Activated naive CD4-positive, alpha-beta T cell (primary cell): ENCODE measurements at places on chromosomes 16 and 17.

GRCh38 chr17:75614006-75614405 lies 19.2 kb upstream of the SMIM5 start:
- DNase-seq = no peak

DNA sequence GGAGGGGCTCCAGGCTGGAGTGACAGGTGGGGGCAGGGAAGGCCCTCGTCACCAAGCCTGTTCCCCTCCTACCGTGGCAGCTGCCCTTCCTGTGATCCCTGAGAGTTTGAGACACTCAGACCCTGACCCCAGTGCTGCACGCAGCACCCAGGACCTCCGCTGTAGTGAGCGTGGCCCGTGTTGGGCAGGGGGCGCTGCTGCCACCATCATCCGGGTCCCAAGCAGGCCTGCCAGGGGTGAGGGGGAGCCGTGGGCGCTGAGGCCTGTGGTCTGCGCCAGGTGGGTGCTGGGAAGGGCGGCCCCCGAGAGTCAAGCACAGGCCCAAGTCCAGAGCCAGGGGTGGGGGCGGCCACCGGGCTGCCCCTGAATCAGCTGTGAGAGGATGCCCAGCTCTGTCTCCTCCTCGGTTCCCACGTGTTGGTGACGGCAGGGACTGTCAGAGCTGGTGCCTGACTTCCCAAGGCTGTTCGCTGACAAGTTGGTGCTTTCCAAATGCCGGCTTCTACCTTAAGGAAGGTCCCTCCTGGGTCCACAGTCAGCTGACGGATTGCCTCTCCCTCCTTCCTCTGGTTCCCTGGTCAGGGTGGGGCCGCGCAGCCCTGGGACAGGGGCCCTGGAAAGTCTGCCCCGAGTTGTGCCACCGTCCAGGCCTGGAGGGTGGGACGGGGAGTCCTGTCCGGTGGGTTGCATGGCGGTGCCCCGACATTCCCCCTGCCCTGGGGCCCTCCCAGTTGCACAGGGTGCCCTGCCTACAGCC lies 31.1 kb downstream of the TPSG1 start:
- no peak for DNase-seq

- DNase-seq = no peak
Measured at GRCh38 chr16:75225678-75226515, 7.1 kb downstream of the CTRB1 start.

GRCh38 chr16:86984991-86985647 lies 332.1 kb downstream of the C16orf95 start:
- no peak for DNase-seq

DNA sequence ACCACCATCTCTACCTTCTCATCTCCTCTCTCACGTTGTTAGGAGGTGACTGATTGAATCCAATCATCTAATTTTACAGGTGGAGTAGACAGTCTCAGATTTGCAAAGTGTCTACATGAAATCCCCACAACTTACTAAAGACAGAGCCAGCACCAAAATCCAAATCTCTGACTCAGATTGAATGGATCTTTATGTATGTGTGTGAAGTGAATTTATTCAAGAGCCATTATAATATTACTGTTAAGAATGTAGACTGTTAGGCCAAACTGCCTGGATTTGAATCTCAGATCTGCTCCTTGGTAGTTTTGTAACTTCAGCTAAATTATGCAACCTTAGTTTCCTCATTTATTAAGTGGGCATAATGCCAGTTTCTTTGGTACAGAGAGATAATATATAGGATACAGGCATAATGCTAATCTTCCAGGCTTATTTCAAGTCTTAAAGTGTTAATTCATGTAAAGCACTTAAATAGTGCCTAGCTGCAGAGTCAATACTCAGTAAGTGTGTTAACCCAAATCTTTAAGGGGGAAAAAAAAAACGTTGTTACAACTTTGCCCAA lies 12.7 kb downstream of the CNEP1R1 start:
- DNase-seq = no peak

DNA sequence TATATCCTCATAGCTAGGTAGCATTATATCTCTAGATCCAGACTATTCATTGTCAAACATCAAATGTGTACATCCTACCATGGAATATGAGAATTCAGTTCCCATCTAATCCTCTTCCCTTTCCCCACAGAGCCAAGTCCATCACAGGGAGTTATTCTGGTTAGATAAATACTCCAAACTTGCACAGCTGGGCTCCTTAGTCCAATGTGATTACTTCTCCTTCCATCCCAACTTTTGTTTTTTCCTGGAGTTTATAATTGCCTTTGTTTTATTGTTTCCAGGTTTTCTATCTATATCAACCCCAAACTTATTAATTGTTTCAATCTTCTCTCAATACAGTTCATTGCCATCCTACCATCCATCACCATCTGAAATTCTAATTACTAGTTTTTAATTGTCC lies 59.9 kb downstream of the MYH11 start:
- no peak for DNase-seq

- DNase-seq = no peak
Measured at GRCh38 chr16:12304861-12305596, 328.5 kb downstream of the SNX29 start.

GRCh38 chr17:28597606-28598383 lies 1.0 kb downstream of the SPAG5 start:
- DNase-seq = no peak

GRCh38 chr16:50712560-50712898 lies 19.1 kb downstream of the NOD2 start:
- no peak for DNase-seq

GRCh38 chr16:81639348-81639747 lies 139.7 kb upstream of the PLCG2 start:
- DNase-seq = no peak

DNA sequence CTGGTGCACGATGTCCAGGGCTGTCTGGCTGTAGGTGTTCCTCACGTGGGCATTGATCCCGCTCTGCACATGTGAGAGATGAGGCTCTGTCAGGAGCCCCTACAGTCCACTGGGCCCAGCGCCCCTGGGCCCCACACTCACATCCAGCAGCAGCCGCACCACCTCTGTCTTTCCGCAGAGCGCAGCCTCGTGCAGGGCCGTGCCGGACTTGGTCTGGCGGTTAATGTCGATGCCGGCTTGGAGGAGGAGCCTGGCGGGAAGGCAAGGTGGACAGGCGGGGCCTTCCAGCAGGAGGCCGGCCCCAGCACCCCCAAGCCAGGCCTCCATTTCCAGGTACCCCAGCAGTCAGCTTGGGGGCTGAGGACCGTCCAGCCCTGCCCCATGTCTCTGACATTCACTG lies 9.2 kb downstream of the CASKIN1 start:
- no peak for DNase-seq

GRCh38 chr17:80133626-80133970 lies 13.3 kb downstream of the EIF4A3 start:
- no peak for DNase-seq

GRCh38 chr16:81073560-81074330 lies 3.3 kb downstream of the C16orf46 start:
- DNase-seq = no peak

DNA sequence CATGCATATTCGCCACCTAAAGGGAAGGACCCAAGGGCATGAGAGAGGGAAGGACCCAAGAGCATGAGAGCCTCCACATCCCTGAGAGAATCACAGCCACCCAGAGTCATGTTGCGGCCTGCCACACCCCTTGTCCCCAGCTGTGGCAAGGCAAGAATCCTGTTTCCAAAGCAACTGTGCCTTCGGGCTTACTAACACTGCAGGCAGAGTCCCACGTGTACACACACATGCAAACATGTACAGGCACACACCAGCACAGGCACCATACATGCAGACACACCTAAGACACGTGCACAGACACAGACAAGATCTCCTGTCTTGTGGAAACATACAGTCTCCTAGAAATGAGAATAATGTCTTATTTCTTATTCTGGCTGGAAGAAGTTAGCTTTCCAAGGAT lies 92.4 kb upstream of the CDYL2 start:
- no peak for DNase-seq

DNA sequence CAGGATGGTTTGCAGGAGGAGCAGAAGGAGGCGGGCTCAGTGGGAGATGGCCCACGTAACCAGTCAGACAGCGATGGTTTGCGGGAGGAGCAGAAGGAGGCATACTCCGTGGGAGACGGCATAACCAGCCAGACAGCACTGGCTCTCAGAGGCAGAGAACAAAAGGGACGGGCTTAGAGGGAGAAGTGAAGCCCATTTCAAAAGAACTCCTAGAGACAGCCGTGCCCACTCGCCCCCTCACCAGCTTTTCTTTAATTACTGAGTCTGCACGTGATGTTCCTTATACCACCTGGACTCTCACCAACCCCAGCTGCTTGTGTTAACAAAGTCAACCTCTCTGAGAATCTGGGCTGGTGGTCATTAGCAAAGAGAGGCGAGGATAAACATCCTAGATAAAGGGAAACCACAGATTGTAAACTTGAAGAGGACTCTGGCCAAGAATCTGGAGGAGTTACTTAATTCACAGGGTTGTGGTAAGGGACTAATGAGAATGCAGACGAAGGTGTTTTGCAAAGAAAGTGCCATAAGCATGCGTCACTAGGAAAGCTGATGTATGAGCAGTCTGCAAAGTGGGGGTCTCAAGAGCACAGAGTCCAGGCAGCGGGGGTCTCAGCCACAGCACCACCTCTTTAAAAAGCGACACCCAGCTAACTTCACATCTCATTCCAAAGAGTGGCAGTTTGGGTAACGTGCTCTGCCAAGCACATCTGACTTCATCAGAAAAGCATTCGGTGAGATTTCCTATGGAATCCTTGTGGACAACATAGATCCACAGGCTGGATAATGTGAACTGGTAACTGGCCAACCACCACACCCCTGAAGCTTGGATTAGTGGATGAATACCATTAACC lies 51.7 kb downstream of the NXN start:
- DNase-seq = no peak

DNA sequence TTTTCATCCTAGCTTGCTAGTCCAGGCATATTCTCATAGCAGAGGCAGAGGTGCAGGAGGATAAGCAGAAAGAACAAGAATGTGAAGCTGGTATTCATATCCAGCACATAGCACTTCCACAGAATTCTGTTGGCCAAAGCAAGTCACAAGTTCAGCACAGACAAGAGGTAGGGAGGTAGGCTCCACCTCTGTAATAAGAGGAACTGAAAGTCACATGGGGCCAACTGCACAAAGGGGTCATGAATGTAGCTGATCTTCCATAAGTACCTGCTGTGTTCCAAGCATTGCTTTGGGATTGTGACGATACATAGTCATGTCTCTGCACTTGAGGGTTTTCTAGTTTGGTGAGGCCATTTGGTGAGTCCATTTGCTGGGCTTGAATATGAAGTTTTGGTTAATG lies 110.8 kb upstream of the MPHOSPH6 start:
- DNase-seq = no peak

- peak; percentile 55 for DNase-seq
Measured at GRCh38 chr17:50297407-50297865, 23.2 kb downstream of the TMEM92 start.

- no peak for DNase-seq
Measured at GRCh38 chr17:65759532-65759931, 198.1 kb upstream of the AXIN2 start.

GRCh38 chr17:36972186-36972700 lies 23.5 kb downstream of the AATF start:
- DNase-seq = no peak

GRCh38 chr17:78714534-78714933 lies 67.5 kb downstream of the CYTH1 start:
- no peak for DNase-seq

DNA sequence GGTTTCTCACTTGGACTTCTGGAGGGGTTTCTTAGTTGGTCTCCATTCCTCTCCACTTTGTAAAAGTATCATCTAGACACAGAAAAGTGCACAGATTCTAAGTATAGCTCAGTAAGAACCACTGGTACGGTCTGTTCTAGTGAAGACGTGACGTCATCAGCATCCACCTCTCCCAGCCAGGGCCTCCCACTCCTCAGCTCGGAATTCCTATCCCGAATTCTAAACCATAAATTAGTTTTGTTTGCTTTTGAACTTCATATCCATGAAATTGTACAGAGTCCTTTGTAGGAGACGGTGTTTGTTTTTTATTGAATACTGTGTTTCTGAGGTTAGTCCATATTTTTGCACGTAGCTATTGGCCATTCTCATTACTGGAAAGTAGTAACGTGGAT lies 25.5 kb downstream of the FOXK2 start:
- no peak for DNase-seq

DNA sequence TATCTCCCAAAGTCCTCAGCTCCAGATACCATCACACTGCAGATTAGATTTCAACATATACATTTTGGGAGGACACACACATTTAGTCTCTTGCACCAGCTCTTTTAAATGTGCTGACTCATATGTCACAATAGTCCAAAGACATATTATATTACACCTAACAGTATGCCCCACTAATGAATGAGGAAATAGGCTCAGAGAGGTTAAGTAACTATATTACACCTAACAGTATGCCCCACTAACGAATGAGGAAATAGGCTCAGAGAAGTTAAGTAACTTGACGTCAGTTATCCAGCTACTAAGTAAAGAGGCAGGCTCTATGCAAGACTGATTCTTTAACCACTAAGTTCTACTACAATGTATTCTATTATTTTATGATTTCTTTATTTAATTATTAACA lies 9.7 kb downstream of the IRX6 start:
- DNase-seq = no peak

GRCh38 chr17:7014995-7015958 lies 2.9 kb downstream of the RNASEK start:
- DNase-seq = no peak

DNA sequence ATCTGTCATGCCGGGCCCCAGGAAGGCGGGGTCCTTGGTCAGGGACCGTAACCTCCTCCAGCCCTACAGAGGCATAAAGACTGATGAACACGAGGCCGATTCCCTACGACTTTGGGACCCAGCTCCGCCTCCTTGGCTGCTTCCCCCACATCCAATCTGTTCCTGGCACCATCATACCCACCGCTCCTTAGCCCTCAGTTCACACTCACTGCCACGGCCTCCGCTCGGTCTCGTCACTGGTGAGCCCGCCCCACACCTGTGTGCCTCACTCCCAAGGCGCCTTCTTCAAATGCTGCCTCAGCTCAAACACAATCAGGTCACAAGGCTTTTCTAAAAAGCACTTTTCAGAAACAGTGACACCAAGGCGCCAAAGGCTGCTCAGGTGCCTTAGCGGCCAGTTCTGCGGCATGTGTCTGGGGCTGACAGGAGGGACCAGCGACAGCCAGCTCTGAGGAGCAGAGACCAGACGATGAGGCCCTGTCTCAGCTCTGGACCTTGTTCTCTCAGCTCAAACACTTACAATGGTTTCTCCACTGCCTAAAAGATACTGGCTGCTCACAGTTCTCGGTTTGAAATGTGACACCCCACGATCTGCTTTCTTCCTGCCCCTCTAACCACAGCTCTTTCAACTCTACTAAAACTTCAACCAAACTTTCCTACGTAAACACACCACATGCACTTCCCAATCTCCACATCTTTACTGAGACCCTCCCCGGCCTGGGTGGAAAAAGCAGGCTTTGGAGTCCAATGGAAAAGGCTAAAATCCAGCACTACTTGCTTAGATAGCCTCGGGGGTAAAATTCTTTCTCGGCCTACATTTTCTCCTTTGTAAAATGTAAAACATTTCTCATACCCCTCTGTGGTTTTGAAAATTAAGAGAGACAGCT lies 33.2 kb downstream of the CYB5D2 start:
- DNase-seq = peak; percentile 14

- DNase-seq = no peak
Measured at GRCh38 chr17:34757611-34758010, 178.2 kb downstream of the TMEM132E start.
